Islet precursor cell (in vitro differentiated cells): ENCODE measurements at places on chromosomes 11 and 22.

GRCh38 chr22:29194184-29194583 is 11.5 kb upstream of the EMID1 start:
- no peak for DNase-seq

DNA sequence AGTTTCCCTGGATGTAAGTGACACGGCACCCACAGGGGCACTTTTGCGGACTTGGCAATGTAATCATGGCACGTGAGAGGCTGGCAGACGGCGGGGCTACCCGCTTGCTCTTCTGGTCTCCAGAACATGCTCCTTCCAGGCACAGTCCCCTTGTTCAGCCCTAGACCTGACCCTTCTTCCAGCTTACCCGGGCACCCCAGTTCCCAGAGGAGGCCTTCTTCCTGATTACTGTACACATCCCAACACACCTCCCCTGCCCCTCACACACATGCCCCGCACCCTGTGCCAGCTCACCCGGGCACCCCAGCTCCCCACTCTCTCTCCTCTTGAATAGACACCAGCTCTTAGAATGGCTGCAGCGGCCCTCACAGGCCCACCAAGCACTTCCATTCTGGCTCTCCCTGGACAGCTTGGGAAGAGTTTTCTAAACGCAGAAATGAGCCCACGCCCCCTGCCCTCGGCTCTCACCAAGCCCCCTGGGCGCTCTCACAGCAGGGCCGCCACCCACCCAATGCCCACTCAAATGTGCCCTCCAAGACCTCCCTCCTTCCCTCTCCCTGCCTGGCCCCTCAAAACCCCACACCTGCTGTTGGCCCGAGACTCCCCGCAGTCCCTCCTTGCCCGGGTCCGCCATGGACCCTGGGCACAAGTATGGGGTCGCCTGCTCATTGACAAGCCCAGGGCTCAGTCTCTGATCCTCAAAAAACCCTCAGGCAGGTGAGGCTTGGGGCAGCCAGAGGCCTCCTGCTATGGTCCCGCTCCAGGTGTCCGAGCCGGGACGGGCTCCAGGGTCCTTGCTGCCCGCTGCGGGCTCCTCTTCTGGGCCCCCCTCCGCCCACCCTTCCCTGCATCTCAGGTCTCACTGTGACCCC is 88.5 kb downstream of the WNT7B start:
- DNase-seq = no peak

GRCh38 chr22:38272373-38273134 is at the start of gene TMEM184B:
Gene TMEM184B, minus strand, starts transcription at chr22:38273010. Its CDS starts 25,049 bp downstream, at chr22:38247961.
- DNase-seq = peak; percentile 82

DNA sequence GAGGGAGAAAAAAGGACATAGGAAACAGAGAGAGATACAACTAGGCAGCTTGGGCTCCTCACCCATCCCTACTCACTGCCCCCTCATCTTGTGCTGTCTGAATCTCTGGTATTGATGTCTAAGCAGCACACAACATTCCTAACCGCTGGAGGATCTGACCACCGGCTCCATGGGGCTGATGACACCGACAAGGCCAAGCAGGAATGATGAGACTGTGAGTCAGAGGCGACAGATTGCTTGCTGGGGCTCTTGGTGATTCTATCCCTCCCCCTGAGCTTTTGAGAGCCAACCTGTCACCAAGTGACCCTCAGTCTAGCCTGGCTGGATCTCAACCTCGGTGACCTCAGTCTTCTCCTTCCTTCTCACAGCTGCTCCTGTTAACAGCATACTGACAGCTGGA is 13.8 kb downstream of the PAMR1 start:
- DNase-seq = peak; percentile 97

DNA sequence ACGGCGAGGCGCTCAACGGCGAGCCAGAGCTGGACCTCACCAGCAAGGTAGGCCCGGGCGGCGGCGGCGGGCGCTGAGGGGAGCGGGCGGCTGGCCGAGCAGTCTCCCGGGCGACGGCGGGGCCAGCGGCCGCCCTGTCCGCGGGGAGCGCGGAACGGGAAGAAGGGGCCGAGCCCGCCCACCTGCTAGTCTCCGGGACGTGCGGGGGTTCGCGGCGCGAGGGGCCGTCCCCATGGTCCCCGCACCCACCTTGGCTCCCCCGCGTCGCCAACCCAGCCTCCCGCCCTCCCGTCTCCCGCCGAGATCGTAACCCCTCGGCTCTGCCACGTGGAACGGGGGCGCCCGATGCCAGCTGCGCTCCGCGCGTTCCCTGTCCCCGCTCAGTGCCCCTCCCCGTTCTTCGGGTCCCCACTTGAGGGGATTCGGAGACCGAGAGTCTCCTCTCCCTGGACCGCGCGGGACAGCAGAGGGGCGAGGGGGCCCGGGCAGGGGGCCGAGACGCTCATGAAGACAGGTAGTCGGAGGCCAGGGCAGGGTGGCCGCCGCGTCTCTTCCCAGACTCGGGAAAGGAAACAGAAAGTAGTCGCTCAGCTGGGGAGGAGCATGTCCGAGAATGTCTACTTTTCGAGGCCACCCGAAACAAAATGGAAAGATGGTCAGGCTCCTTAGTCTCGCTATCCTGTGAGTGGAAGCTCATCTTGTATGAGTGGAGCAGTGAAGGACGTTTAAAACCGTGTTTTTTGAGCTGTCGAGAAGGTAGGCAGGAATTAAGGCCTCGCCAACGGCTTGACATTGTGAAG is 557 bp downstream of the GTPBP1 start:
- peak; percentile 60 for DNase-seq
